ENCODE measurements at places on chromosomes 3 and 15.

DNA sequence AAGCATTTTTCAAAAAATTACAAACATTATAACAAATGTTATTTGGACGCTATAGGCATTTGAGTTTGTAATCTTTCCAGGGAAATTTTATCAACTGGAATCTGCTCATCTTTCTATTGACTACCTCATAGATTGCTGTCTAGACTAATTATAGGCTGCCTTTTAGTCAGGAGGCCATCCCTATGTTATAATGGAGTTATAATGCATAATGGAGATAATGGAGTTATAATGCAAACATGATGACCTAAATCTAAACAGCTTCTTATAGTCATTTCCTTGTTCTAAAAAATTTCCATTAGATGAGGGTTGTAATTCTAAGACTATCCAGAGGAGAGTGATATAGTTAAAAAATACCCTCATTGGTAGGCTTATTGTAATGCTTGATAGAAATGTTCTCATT, 226.4 kb downstream of the SI start:
- no peak for DNase-seq

DNA sequence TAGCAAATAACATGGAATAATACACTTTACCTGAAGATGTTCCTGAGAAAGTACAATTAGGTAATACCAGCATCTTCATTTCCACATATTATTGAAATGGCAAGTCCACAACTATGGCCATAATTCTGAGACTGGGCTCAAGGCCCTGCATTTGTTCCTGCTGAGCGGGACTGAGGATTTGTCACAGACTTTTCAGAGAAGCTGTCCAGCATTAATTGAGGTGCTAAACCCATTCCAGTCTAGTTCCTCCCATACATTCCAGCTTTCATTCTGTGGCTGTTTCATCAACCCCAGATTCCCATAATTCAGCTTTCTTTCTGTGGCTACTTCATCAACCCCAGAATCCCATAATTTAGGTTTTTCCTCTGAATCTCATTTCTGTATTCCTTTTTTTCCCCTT, 293.4 kb upstream of the GBE1 start:
- no peak for DNase-seq

DNA sequence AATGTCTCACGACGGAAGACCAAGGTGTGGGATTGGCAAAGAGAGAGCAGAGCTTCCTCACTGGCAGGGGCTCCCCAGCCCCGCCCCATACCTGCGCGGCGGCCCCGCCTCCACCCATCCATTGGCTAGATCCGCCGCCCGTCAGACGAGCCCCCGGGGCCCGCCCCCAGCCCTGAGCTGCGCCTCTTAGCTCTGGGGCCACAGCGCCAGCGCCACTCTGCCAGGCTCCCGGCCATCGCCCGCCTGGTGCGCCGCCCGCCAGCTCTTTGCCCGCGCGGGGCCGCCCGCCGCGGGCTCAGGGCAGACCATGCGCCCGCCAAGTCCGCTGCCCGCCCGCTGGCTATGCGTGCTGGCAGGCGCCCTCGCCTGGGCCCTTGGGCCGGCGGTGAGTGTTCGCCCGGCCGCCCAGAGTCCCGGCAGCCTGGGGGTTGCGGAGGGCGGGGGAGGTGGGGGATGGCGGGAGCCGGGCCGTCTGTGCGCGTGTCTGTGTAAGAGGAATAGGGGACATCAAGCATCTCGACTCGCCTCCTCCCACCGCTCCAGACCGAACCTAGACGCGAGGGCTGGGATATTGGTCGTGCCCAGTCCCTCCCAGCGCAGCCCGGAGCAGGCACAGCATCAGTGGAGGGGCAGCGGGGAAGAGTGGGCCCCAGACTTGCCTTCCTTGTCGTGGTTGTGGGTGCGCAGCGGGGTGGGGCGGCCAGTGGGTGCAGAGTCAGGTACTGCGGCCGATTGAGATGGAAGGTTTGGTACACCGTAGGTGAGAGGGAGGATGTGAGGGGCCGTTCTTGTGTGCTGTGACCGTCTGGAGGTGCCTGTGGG, at the start of gene VIPR1:
VIPR1 (plus strand) TSS at position 215 of the 822 bp plus-strand sequence; CDS start at position 308, 93 bp downstream.
- peak; percentile 78 for DNase-seq

GRCh38 chr3:44680921-44681455, 31.5 kb upstream of the ZNF502 start:
- DNase-seq, result no peak

- DNase-seq, result no peak
Measured at GRCh38 chr3:45775571-45776300, 20.6 kb downstream of the SLC6A20 start.

DNA sequence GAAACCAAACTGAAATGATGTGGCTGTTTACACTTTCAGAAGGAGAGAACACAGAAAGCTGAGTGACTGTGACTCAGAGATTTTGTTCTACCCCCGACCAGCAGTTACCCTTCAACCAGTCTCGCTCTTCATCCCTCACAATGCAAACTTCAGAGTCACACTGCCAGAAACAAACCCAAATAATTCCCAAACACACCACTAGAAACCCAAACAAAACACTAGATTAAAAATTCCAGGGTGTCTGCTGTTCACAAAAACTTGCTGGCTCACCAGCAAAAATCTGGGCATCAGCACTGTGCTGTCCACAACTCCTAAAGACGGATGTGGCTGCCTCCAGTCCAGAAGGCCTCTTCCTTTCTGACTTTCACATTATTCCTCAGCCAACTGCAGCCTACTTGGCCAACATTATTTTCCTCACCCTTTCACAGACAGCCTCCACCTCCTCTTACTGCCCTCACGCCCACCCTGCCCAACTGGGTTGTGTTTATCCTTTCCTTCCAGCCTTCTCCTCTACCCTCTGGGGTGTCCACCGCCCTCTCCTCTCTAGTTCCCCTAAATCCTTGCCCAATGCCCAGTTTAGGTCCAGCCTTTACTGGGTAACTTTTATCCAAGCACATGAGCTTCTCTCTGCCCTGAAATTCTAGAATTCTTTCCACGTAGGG, 71.4 kb downstream of the MECOM start:
- DNase-seq, result no peak

DNA sequence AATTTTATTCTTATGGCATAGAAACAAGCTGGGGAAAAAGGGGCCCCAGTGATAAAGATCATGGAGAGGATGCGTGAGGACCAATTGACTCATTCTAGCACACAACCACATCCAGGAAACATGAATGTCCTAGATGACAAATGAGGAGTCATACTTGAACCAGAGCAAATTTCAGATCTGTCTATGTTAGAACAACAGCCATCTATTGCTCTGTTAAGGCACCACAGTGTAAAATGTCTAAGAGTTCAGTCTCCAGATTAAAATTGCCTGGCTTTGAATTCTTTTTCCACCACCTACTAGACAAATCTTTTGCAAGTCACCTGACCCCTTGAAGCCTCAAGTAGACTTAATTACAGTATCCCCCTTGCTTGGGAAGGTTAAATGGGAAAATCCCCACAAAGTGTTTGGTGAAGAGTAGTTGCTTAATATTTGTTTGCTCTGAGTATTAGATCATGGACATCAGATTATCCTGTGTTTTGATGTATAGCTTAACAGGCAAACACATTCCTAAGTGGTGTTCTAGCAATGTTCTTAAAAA, 258.7 kb upstream of the TGFBR2 start:
- no peak for DNase-seq

Data from left ventricle myocardium inferior (tissue), 1 donor.